Esophagus squamous epithelium (tissue), 5 donors: ENCODE measurements at places on chromosomes 5 and 9.

DNA sequence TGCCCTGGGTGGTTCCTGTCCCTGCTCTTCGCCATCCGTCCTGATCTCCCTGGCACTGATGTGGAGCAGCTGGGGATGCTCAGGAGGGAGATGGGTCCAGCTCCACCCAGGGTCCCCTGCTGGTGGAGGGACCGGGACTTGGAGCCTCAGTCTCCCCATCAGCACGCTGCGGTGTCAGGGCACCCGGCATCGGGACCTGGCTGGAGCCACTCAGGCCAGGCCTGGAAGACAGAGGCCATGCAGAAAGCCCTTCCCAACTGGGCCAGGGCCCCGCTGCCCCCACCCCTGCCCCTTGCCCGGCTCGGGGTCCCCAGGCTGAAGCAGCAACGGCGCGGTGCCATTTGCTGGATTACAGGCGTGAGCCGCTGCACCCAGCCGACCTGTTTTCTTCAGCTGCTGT lies 40.3 kb upstream of the NSMF start:
- DNase-seq, result no peak

- no peak for DNase-seq
These were observed 103.4 kb downstream of the OTULIN start for GRCh38 chr5:14767735-14768507.

DNA sequence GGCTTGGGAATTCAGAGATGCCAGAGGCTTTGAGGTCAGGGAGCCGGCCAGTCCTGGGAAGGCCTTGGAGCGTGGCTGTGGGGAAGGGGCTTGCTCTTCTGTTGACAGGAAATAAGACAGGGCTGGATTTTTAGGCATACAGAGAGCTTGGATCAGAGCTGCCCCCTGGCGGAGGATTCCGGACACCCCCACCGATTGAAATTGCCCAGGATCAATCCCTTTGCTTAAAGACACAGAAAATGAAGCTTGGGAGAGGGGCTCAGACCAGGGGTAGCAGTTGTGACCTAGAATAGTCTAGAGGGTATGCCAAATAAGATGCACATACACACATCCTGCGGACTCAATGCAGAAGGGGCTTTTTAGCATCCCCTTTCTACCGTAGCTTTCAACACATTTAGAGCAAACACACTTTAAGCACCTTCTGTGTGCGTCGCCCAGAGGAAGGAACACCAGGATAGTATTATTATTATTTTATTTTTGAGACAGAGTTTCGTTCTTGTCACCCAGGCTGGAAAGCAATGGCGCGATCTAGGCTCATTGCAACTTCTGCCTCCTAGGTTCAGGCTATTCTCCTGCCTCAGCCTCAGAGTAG lies 1.7 kb upstream of the NTMT1 start:
- DNase-seq, result no peak

DNA sequence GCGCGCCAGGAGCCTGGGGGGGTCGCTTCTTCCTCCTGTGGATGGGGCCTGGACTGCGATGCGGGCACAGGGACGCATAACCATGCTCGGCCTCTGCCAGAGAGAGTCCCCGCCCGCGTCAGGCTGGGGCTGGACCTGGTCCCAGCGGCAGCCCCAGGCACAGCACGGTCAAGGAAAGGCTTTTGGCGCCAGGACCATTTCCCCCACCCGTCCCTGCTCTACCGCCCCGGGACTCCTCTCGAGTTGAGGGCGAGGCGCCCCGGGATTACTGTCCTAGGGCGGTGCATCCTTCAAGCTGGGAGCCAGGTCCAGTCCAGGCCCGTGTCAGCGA lies 341 bp downstream of the MXD3 start:
- DNase-seq, result no peak

- DNase-seq, result no peak
These were observed 88.4 kb upstream of the TNFSF8 start for GRCh38 chr9:115018547-115019435.

DNA sequence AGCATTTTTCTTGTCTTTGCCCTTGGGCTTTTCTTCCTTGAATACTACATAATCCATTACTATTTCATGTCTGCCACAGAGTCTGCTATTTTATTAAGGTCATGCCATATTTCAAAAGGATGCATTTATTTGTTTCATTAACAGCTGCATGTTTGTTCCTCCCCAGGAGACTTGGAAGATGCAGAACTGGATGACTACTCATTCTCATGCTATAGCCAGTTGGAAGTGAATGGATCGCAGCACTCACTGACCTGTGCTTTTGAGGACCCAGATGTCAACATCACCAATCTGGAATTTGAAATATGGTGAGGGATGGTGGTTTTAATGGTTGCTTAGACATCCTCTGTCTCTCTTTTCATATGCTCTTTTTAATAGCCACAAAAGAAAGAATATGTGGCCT lies 4.0 kb downstream of the IL7R start:
- no peak for DNase-seq

DNA sequence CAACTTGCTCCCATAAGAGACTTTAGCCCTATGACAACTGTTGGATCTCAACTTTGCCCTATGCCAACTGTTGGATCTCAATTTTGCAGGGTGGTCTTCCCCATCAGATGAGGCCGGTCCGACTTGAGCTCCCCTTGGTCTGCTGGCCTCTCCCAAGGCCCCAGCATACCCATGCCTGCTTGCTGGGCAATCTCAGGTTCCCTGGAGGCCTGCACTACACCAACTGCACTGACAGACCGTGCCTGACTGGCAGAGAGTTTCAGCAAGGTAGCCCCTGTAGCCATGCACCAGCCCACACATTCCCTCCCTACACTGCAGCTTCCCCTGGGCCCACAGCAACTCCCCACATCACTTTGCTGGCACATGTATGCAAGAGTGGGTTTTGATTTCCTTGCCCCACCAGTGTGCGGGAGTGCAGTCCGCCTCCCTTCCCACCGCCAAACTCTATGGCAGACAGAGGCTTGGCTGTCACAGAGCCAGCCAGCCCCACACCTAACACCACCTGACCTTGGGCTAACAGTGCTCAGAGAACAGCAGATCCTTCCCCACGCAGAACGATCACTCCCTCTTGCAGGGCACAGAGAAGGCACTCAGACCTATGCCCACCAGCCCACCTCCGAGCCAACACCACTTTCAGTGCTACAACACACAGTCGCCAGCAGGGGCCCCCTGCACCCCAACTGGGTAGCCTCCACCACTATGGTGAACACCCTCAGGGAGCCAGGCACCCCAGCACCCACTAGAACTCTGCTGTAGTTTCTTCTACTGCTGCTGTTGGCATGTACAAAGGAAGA lies 279.9 kb upstream of the COX7C start:
- no peak for DNase-seq
